ENCODE measurements at places on chromosomes 13 and 19.

GRCh38 chr13:108835083-108835482 lies 205.7 kb downstream of the MYO16 start:
- DNase-seq = no peak

DNA sequence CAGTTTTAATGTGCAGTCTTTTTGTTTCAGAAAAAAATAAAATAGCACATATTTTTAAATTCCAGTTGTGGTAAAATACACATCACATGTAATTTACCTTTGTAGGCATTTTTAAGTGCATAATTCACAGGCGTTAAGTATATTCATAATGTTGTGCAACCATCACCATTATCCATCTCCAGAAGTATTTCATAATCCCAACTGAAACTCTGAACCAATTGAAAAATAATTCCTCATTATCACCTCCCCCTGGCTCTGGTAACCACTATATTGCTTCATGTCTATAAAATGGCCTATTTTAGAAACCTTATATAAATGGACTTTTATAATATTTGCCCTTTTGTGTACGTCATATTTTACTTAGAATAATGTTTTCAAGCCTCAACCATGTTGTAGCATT lies 756.5 kb upstream of the KLHL1 start:
- DNase-seq = no peak

DNA sequence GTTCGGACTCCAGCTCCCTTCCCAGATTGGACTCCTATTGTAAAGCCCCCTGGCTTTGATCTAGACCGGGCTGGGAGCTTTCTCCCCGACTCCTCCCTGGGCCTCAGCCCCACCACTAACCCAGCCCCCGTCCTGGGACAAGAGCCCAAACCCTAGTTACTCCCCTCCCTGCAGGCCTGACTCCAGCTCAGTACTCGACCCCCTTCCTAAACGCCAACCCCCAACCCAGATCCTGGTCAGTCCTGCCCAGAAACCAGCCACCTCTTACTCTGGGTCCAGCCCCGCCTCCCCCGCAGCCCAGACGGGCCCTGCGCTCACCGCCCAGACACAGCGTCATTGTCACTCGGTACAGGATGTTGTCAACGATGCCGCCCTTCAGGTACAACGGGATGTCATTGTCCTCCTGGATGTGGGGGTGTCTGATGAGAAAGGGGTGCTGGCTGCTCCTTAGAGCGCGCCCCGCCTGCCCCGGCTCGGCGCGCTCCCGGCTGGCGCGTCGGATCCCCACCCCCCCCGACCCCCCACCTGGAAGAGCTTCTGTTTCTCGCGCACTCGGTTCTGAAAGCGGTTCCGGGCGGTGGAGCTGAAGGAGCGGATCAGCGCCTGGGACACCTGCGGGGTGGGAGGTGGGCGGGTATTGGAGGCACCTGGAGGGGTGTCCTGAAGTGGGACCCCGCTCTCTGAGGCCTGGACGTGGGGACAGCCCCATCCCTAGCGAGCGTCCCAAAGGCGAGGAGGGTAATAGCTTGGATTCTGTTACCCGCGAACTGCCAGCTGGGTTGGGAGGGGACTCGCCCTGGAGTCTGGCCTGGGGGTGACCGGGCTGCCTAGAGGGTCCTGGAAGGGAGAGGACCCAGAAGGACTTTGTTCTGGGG lies 866 bp downstream of the COX7A1 start:
- no peak for DNase-seq

- DNase-seq = no peak
These were observed 21.0 kb downstream of the SMIM24 start for GRCh38 chr19:3459089-3459881.

GRCh38 chr19:19652482-19653295 lies 9.2 kb upstream of the GMIP start:
- no peak for DNase-seq

GRCh38 chr13:113672002-113672651 lies 5.1 kb downstream of the GRK1 start:
- no peak for DNase-seq

All from activated T-helper 9 cell treated with anti-CD3 and anti-CD28 coated beads, Interleukin-2, amount 50 U/mL, for 16 hours (primary cell).